Liver (tissue), 10 donors: ENCODE measurements at places on chromosomes 6 and 20.
A peak's percentile ranks its signal among the peaks of the same experiment; 100 is the strongest.

- DNase-seq, result peak; percentile 61
- H3K27ac ChIP-seq, result peak overlapping the region; percentile 97
- no peaks in the 10 kb centered on the region for H3K27me3 ChIP-seq
- H3K36me3 ChIP-seq, result no peaks in the 10 kb centered on the region
- H3K4me3 ChIP-seq, result peak overlapping the region; percentile 83
Measured at GRCh38 chr6:125747589-125748405, 1.6 kb upstream of the HEY2 start.

- no peak overlapping the region for H3K4me3 ChIP-seq
- H3K4me1 ChIP-seq, result no peaks in the 10 kb centered on the region
- no peaks in the 10 kb centered on the region for H3K36me3 ChIP-seq
Measured at GRCh38 chr6:75178757-75179156, 27.1 kb downstream of the COL12A1 start.

- no peak for DNase-seq
- peaks cover 36% of the 10 kb centered on the region for H3K4me1 ChIP-seq
- H3K27ac ChIP-seq, result no peak overlapping the region
Measured at GRCh38 chr6:6001443-6001842, 5.3 kb downstream of the NRN1 start.

- H3K4me1 ChIP-seq, result no peaks in the 10 kb centered on the region
- no peaks in the 10 kb centered on the region for H3K27me3 ChIP-seq
Measured at GRCh38 chr20:2955257-2955970, 82.1 kb downstream of the PTPRA start.

DNA sequence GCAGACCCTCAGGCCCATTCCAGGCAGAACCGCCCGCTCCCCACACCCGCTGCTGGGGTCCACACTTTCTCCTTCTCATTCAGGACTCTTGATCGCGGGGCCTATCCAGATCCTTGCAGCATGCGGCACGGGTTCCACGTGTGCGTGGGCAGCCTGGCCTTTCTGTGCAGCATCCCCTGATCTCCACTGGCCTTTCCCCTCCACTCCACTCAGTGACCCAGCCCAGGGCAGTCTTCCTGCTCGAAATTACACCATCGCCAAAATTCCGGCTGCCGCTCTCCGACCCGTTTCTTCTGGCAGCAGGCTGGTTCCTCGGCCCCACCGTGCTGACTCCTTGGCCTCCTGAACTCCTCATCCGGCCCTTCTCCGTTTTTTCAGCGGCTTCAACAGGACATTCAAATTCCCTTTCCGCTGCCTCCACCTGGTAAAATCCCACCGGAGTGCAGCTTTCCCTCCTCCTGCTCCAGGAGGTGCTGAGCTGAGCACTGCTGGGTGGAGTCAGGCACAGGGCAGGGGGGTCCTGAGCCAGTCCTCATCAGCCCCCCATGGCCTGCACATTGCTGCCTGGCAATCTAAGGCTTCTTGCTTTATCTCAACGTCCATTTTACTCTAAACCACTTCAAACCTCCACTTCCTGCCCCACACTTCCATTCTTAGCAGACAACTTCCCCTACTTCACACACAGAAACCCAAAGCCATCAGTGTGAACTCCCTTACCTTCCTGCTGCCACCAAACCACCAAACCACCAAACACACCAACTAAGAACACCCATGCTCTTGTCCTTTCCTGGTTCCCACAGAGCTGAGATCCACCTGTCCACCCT is 9.0 kb downstream of the SFT2D1 start:
- H3K4me1 ChIP-seq, result no peaks in the 10 kb centered on the region
- DNase-seq, result no peak
- no peak overlapping the region for H3K4me3 ChIP-seq
- peaks cover 17% of the 10 kb centered on the region for H3K36me3 ChIP-seq
- no peak overlapping the region for H3K27ac ChIP-seq
- no peaks in the 10 kb centered on the region for H3K27me3 ChIP-seq
